ENCODE measurements at places on chromosomes 4 and X.

DNA sequence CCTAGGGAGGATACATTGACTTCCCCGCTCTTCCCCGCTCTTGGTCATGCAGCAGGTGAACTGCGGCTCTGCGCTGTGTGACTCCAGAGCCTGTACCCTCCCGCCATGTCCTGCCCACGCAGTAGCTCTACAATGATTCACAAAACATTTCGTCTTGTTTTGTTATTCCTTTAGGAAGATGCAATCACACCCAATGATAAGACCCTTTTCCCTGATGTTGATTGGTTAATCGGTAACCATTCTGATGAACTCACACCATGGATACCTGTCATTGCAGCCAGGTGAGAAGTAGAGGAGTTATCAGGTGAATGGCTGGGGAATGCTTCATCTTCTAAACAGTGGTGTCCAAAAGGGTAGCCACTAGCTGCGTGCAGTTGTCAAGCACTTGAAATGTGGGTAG, 23.2 kb downstream of the TRMT44 start:
- no peak for DNase-seq

DNA sequence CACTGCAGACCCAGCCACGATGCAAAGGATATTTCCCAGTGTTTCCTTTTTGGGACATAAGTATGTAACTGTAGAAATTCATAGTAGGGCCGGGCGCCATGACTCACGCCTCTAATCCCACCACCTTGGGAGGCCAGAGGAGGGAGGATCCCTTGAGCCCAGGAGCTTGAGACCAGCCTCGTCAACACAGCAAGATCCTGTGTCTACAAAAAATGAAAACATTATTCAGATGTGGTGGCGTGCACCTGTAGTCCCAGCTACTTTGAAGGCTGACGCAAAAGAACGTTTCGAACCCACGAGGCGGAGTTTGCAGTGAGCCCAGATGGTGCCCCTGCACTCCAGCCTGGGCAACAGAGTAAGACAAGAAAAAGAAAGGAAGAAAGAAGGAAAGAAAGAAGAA, 49.2 kb downstream of the CRLF2 start:
- DNase-seq, result no peak

GRCh38 chr4:108172753-108173598, 4.2 kb upstream of the LEF1 start:
- no peak for DNase-seq

GRCh38 chr4:173185847-173186510, 17.4 kb downstream of the GALNT7 start:
- DNase-seq, result no peak

DNA sequence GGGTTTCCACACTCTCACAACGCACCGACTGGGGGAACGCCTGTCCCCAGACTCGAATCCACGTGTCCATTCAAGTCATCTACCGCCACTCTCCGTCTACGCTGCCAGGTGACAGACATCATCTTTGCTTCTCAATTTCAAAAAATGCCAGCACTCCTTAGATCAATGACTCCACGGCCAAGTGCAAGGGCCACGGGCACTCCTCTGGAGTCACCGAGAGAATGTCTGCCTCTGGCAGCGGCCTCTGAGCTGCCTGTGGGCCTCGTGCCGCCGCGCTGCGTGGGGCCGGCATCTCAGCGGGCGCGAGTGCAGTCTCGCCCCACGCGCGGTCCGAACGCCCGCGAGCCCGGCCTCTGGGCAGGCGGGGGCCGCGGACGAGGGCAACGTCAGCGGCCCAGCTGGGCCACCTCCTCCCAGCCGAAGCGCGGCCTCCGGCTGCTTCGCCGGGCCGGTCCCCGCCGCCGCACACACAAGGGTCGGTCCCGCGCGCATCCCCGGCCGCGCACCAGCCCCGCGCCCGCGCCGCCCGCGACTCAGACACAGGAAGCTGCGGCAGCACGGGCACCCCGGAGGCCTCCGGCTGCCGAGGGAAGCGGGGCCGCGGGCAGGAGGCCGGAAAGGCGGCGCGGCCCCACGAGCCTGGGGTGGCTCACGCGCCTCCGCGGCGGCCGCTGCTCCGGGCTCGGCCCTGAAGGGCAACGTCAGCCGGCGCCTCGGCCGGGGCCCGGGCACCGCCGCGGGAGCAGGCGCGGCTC, 450 bp downstream of the ACSL1 start:
- no peak for DNase-seq

- DNase-seq, result peak; percentile 37
These were observed 119.5 kb upstream of the AFF2 start for GRCh38 chrX:148380650-148381561.

DNA sequence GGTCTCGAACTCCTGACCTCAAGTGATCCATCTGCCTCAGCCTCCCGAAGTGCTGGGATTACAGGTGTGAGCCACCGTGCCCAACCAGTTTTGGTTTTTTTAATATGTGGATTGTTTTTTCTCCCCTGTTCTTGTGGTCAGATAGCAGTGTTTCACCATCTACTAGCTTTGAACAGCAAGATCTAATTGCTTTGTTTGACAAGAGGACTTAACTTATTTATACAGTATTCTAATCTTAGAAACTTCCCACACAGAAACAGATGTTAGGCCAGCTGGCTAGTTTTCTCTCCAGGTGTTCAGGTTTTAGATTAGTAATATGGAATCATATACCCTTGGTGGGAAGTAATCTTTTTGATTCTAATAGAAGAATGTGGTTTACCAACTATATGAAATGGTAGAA, 12.9 kb downstream of the ING2 start:
- no peak for DNase-seq

DNA sequence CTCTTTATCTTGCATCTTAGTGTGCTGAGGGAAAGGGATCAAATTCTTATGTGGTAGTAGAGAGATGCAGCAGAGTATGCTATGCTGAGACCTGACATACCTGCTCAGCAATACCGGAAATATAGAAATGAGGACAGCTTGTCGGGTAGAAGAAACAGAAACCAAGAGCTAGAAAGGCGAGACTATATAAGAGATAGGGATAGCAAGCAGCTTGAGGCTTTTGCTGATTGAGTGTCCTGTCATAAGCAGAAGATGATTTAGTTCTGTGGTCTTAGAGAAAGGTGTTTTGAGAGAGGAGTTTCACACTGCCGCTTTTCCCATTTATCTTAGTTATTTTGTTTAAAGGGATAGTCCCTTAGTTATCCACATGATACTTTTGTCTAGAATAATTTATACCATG, 31.7 kb downstream of the USP9X start:
- no peak for DNase-seq

GRCh38 chr4:4594285-4594920, 52.6 kb upstream of the STX18 start:
- DNase-seq, result no peak

- no peak for DNase-seq
These were observed 14.3 kb downstream of the RNF4 start for GRCh38 chr4:2483237-2483636.

DNA sequence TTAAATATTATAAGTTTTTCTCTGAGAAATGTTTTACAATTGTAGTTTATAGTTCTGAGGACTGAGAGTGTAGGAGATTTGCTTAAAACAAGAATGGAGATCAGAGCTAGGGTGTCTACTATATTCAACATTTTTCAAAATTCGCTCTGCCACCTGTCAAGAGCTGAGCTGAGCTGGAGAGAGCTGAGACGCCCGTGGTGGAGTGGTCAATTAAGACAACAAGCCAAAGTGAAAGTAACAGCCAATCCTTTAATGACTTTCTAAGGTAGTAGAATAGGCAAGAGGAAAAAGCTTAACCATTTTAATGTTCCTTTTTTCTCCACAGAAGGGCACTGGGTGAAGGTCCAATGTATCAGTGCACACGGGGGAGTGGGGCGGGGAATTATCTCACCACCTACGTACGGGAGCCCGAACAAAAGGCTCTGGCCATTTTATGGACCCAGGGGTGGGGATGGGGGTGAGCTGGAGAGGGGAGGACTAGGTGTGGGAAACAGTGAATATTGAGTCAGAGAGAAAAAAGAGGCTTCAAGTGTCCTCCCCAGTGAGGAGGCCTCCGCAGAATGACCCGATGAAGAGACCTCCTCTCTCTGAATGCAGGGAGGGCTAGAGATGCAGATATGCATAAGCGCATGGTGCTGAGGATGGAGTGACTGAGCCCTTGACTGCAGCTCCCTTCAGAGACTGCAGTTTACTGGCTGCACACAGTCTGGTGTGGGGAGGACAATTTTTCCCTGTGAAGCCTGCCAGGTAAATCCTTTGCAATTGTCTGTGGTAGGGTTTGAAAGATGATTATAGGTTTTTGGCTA, 60.8 kb downstream of the SPCS3 start:
- DNase-seq, result no peak

DNA sequence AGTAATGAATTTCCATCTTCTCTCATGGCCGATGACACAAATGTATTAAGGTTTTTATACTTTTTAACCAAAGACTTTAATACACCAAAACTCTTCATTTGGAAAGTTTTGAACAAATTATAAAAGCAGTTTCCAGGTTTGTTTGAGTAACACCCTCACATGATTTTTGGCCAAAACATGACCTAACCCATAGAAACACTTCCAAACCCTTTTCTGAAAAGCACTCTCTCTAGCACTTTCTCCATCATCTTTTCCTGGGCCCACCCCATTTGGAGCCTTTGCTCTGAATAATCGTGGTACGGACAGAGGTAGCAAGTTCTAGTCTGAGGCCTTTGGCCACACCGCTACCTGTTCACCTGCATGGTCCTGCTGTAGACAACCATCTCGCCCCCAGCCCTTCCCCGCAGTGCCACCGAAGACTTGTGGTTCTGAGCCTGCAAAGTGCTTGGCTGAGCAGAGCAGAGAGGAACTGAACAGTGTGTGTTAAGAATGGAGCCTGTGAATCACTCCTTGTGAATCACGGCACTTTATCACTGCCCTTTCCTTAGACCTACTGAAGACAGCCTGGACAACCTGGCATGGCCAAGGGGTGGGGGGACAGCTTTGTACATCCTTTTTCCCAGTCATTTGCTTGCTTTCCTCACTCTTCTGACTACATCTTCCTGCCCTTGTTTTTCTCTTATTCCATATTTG, 181.8 kb downstream of the PTTG2 start:
- DNase-seq, result no peak

GRCh38 chrX:69906447-69906846, 143.3 kb downstream of the AWAT2 start:
- DNase-seq, result no peak

GRCh38 chr4:112508356-112508755, 7.6 kb downstream of the NEUROG2 start:
- DNase-seq, result no peak

GRCh38 chr4:22625311-22625710, 67.4 kb upstream of the GBA3 start:
- DNase-seq, result no peak

GRCh38 chr4:41144812-41145211, 69.5 kb downstream of the APBB2 start:
- DNase-seq, result no peak

GRCh38 chr4:183314336-183314735, 5.7 kb downstream of the CLDN22 start:
- no peak for DNase-seq

- DNase-seq, result no peak
These were observed 65.0 kb downstream of the INPP4B start for GRCh38 chr4:142781114-142781513.

GRCh38 chr4:100164808-100165760, 25.2 kb downstream of the DDIT4L start:
- no peak for DNase-seq

- DNase-seq, result no peak
These were observed 242.7 kb downstream of the BCOR start for GRCh38 chrX:39854772-39855747.

- no peak for DNase-seq
These were observed 822 bp downstream of the ZNF275 start for GRCh38 chrX:153334654-153335295.

DNA sequence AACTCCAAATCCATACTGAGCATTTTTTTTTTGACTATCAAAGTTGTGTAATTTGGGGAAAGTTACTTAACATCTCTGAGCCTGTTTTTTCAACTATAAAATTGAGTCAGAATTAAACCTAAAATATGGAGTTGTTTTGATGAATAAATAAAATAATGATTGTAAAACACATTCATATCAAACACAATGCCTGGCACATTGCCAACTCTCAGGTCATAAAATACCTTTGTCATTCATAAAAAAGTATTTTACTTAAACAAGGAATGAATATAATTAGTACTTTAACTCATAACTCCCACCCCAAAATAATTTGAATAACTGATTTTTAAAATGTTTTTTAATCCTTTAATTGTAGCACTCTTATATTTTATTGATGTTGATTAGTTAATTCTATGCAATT, 3.8 kb upstream of the GPR174 start:
- no peak for DNase-seq

GRCh38 chr4:137901114-137901513, 341.0 kb downstream of the SLC7A11 start:
- DNase-seq, result no peak

DNA sequence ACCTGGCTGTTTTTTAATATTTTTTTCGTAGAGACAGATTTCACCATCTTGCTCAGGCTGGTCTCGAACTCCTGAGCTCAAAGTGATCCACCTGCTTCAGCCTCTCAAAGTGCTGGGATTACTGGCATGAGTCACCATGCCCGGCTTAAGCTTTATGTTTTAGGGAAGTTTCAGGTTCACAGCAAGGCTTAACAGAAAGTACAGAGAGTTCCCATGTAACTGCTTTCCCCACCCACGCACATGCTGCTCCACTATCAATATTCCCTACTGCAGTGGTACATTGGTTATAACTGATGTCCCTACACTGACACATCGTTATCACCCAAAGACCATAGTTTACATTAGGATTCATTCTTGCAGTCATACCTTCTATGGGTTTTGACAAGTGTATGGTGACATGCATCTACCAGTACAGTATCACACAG, 62.7 kb downstream of the PRPS1 start:
- no peak for DNase-seq

GRCh38 chrX:69082055-69082752, 83.0 kb downstream of the PJA1 start:
- DNase-seq, result no peak

DNA sequence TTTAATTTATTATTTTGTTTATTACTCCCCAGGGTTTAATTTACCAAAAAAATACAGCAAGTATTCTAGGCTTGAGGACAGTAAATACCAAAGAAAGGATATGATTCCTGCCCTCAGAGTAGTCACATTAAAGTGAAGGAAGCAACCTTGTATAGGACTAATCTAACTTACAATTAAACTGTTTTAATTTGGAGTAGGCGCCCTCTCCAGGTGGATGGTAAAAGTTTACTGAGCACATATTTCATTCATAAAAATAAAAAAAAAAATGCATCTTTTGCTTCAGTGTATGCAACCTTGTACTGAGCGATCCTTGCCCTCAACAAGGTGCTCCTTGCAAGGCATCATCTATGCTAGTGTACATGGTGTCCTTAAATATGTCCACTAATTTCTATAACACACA, 72.0 kb upstream of the MAGEB16 start:
- DNase-seq, result no peak

DNA sequence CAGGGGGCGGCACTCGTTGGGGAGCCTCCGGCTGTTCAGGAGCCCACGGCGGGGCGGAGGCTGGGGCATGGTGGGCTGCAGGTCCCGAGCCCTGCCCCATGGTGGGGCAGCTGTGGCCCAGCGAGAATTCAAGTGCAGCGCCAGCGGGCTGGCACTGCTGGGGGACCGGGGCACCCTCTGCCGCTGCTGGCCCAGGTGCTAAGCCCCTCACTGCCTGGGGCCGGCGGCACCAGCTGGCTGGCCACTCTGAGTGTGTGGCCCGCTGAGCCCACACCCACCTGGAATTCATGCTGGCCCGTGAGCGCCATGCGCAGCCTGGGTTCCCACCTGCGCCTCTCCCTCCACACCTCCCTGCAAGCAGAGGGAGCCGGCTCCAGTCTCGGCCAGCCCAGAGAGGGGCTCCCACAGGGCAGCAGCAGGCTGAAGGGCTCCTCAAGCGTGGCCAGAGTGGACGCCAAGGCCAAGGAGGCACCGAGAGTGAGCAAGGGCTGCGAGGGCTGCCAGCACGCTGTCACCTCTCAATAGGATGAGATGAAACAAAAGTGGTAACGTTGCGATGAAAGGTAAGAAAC, 464.9 kb downstream of the PCDH7 start:
- no peak for DNase-seq

All from retinal pigment epithelial cell (primary cell).